GM12891 (cell line): ENCODE measurements at places on chromosomes 5 and 9.

DNA sequence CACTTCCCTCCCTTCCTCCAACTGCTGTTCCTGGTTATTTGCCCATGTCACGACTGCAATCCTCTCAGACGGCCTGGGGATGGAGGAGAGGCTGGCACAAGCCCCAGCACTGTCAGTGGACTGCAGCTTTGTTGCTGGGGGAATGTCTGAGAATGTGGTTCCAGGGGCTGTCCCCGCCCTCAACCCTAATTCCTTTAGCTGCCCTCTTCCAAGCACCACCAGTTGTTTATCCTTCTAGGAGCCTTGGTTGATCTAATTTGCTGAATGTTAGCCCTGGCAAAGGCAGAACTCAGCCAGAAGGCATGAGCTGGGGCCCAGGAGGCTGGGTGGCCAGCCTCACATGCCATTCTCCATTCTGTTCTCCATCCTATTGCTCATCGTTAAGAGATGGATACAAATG lies 51.6 kb downstream of the ADAM19 start:
- no peak for DNase-seq

- DNase-seq = no peak
These were observed 391.8 kb downstream of the ARHGEF28 start for GRCh38 chr5:74017786-74018211.

GRCh38 chr5:135839566-135839965 lies 5.1 kb downstream of the SLC25A48 start:
- DNase-seq = no peak

- no peak for DNase-seq
These were observed 39.4 kb upstream of the RPL26L1 start for GRCh38 chr5:172919525-172920446.

DNA sequence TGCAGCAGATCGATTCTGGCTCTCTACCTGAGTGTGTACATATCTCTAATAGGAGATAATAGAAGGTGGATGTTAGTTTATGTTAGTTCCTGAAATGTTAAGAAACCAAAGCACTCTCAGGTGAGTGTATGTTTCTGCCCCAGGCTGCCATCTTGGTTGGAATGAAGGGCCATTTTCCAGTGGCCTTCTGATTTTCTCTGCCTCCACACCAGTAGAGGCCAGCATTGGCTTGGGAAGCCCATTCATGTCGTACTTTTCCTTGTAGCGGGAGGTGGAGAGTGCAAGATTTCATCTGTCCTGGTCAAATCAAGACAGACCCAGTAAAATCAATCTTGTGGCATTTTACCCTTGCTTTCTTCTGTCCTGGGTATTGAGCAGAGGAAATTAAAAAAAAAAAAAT lies 91.0 kb downstream of the GAS1 start:
- no peak for DNase-seq
